Stimulated activated CD4-positive, alpha-beta T cell treated with anti-CD3 and anti-CD28 coated beads, Interleukin-15, amount 100 ng/mL, for 48 hours (primary cell): ENCODE measurements at places on chromosomes 6 and 20.

DNA sequence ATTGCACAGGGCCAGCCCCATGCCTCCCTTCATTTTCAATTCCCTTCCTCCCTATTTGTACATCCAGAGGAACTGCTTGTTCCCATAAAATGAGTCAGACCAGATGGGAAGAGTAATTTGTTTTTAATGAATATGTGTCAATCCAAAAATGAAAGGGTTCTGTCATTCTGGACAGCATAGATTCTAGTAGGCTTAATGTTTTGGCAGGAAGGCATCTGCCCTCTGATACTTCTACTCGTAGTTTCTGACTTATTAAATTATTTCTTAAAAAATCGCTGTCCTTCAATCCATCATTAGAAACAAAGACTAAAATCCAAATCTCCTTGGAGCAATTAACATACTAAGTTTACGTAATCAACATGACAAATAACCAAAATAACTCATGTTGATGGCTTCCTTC, 665.5 kb downstream of the TENT5A start:
- DNase-seq, result no peak

DNA sequence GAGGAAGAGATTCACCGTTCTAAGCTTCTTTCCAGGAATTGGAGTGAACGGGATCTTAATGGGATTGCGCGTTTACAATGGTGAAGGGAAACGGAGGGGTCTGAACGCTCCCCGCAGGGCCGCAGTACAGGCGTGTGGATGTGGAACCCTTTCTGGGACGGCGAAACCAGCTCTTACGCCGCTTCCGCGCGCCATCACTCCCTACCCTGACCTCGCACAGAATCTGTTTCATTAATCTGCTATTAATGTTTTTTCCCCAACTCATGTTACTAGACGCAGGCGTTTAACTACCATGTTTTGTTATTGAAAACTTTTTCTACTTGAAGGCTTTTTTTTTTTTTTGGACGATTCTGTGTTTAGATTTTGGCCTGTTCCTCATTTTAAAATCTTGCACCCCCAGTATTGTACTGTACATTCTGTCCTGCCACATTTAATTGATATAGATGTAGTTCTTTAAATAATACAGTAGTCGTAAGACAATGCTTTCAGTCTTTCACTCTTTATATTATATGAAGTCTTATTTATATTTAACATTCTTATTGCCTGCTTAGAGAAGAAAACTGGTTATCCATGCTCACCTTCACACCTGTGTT, 696 bp upstream of the SUPT3H start:
- no peak for DNase-seq

- DNase-seq, result no peak
Observed at GRCh38 chr6:105794239-105794638, 291.9 kb upstream of the PRDM1 start.

GRCh38 chr20:7136886-7137285, 369.4 kb downstream of the BMP2 start:
- no peak for DNase-seq

DNA sequence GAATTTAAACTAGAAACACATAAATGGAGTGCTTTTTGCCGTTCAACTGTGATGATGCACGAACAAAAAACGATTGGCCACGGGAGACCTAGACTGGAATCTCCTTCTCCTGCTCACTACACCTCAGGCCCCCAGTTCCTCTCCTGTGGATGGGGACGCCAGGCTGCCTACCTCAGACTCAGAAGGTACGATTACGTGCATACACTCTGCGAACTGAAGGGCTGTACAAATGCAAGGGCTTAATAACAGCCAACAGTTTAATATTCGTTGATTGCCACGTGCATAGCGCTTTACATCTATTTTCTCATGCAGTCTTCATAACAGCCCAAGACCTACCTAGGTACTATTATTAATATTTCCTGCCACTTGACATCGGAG, 495 bp upstream of the ARMC2 start:
- DNase-seq, result no peak

- DNase-seq, result no peak
Observed at GRCh38 chr20:48877304-48877703, 44.2 kb upstream of the ARFGEF2 start.

GRCh38 chr6:53487080-53487479, 57.8 kb downstream of the GCLC start:
- DNase-seq, result no peak

DNA sequence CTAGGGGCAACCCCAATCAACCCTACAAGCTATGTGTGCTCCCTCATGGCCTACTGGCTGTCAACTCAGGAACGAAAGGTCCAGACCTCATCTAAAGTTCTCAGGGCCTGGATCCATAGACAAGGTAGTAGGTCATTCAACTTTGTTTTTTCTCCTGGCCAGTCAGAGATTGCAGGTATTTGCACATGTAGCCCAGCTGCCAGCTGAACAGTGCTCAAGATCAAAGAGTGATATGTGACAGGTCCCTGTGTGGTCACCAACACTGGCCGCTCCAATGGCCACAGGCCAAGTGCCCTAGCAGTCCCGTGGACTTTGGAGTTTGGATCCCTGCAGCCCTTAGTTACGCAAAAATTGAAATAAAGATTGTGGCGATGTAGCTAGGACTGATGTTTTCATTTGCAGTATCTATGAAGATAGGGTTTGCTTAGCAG, 60.6 kb upstream of the ATXN1 start:
- no peak for DNase-seq

DNA sequence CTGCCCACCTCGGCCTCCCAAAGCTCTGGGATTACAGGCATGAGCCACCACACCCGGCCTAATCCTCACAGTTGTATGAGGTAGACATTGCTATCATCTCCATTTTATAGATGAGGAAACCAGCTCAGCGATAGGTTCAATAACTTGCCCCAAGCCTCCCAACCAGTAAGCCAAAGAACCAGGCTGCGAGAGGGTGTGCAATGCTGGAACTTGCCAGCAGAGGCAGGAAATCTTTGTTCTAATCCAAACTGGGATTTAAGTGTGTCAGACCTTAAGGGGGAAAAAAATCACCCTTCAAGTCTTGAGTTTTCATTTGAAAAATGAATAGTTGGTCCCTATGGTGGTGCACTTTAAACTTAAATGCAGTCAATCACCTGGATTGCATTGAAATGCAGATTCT, 20.1 kb upstream of the RNGTT start:
- DNase-seq, result no peak

DNA sequence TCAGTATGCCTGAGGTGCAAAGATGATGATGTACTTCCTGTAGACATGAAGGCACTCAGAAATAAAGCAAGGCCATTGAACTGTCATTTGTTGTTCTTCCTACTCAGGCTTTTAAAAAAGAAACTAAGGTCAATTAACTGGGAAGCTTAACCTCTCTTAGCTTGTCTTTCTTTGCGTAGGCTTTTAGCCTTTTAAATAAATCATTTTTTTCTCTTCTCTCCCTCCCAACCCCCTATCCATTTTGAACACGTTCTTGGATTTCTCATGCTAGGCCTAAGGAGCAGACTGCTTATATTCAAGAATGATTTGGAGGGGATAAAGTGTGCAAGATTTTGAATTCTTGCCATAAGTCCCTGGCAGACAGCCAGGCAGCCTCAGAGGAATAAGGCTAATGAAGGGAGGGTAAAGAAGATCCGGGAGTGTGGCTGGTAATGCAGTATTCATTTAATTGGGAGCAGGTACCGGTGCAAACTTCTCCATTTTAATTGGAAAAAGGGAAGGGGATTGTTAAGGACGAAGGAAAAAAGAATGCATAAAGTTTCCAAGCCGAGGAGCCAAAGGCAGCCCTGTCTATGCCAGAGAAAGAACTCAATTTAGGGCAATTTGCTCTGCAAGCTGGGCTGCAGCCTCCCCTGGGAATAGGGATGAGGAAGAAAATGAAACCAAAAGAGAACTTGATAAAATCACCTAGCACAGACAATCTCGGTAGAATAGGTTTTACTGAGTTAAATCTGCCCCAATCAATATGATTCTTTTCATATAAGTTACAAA, 343.8 kb upstream of the MMS22L start:
- no peak for DNase-seq

DNA sequence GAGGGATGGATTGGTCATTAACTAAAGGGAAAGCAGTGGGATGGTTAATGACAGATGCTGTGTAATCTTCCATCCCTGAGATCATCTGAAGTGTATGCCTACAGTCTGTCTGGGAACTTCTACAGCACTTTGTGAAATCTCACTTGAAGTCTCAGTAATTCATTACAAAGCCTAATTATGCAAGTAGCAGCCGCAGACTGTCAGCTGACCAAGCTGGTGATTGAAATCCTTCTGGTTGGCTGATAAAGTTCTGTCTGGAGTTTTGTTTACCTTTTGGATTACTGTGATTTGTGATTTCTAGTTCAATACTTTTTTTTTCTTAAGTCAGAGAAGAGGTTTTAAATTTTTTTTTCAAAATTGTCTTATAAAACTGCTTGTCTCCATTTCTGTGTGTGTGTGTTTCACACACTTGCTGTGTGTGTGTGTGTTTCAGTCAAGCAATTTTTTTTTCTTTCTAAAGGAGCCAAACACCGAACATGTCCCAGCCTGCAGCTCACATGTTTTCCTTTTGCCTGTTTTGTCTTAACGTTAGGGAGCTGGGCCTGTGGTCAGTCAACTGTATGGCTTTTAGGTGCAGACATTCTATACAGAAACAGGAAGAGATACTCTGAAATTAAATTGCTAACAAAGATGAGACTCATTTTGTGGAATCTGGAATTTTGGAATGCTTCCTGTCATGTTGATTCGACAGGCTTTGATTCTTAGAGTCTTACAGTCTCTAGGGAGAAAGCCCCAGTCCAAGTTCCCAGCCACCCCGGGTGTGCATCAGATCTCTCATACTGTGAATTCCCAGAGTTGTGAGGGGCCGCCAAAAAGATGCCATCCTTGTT, 28.5 kb upstream of the ADGRF4 start:
- no peak for DNase-seq
